Activated CD4-positive, alpha-beta T cell treated with anti-CD3 and anti-CD28 coated beads for 1 hour (primary cell): ENCODE measurements at places on chromosomes 2 and 18.

- no peak for DNase-seq
These were observed 1.3 kb upstream of the ACKR3 start for GRCh38 chr2:236568068-236568921.

DNA sequence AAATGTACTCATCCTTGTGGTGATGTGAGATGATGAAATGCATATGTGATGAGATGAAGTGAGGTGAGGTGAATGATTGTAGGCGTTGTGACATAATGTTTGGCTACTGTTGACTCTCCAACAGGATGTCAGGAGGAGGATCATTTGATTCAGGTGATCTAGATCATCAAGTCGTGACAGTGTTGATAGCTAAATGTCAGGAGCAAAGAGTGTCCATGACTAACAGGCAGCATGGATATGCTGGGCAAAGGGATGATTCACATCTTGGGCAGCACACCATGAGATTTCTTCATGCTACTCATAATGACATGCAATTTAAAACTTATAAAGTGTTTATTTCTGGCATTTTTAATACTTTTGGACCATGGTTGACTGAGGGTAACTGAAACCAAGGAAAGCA is 40.2 kb upstream of the UBXN4 start:
- DNase-seq: no peak

DNA sequence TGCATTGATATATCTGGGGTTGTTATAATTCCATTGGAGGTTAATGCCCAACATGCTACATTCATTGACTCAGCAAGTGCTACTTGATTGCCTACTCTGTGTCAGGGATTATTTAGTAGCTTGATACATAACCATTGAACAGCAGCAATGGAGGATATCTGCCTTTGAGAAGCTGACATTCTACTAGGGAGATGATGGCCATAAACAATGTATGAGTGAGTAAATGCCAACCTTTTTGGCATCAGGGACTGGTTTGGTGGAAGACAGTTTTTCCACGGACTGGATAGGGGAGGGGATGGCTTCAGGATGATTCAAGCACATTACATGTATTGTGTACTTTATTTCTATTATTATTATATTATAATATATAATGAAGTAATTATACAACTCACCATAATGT is 31.9 kb upstream of the TOGARAM2 start:
- no peak for DNase-seq

DNA sequence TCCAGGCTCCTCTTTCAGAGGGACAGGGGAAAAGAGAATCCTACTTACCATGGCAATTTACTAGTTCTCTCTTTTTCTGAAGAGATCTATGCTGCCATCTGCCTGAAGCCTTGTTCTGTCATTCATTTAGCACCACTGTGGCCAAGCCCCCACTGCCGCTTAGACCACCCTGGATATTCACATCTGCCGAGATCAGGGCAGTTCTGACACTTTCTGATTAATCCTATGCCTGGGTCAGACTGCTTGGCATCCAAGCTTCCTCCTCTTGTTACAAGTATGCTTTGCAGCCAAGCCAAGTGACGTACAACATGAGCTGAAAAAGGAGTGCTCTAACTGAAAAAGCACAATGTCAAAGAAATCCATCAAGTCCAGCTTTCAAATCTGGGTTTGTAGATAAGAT is 332.6 kb downstream of the SUCLG1 start:
- DNase-seq: no peak

DNA sequence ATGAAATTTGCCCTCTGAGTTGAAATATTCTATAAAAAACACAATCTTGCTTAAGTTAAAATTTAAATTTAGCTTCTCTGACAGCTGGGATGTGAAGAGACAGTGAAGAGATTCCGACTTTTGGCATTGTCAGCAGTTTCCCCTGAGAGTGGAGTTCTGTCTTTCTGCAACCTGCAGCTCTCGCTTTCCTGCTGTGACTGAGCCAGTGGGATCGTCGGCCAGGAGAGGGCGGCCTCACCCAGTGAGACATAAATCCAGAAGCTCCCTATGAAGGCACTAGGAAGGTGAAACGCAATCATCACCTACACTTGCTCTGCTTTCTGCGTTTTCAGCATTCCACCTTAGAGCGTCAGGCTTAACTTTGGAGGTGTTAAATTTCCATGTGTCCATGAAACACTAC is 75.4 kb upstream of the HNMT start:
- no peak for DNase-seq
